ENCODE measurements at places on chromosomes 4 and X.

- no peak for DNase-seq
Measured at GRCh38 chr4:75733369-75733768, 9.0 kb downstream of the USO1 start.

DNA sequence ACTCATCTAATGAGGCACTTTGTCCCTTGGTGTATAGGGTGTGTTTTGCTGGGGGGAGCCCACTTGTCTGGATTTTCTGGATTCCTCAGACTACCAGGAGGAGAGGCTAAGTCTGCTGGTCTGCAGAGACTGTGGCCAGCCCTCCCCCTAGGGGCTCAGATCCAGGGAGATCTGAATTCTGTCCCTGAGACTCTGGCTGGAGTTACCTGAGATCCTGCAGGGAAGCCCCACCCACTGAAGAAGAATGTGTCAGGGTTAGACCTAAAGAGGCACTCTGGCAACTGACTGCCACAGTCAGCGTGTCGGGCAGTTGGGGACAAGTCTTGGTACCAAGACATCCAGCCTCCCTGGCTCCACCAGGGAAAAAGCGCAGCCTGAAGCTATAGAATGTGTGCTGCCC is 138.9 kb downstream of the DCAF12L2 start:
- DNase-seq = no peak

- DNase-seq = no peak
Measured at GRCh38 chr4:106793933-106794332, 242.2 kb downstream of the DKK2 start.

- DNase-seq = no peak
Measured at GRCh38 chrX:37476571-37477170, 94.8 kb upstream of the LANCL3 start.

- no peak for DNase-seq
Measured at GRCh38 chrX:154059729-154060245, 37.7 kb downstream of the MECP2 start.

- DNase-seq = no peak
Measured at GRCh38 chr4:82611527-82611926, 49.7 kb upstream of the TMEM150C start.

DNA sequence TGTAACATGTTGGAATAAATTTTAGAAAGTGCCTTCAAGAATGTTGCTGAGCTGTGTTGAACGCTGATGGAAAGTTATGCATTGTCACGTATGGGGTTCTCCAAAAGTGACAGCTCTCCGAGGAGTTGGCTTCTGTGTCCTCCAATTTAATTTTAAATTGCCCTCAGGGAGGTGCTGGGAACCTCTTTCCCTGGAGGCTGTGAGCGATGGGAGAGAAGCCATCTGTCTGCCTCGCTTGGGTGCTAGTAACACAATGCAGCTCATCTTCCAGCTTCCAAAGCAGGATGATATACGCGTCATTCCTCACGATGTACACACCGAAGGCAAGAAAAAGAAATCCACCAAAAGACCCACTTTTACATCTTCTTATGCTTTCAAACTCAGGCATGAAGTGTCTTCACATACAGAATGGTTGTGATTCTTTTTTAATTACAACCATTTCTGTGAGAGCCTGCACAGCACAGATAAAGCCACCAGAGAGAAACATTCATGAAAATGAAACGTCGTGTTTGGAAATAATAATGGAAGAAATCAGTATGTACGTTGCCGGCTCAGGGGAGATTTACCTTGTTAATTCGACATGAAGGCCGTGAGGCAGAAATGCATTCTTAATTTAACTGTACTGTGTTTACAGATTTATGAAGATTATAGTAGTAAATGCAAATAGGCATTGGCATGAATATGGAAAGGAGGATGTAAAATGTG is 218.9 kb downstream of the ASMT start:
- DNase-seq = no peak

DNA sequence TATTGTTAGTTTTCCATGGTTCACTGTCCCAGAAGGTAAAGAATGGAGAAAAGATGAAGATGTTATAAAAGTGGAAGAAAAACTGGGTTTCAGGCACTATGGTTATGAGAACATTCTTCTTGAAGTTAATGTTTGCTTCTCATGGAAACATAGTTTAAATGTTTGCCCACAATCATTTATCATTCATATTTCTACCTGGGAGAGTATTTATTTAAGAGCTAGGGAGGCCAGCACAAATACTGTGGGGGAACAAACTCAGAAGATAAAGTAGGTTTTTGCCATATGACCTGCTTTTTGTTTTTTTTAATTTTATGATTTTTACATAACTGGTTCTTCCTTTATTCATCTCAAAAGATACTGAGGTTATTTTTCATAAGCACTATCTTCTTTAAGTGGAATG is 96.8 kb downstream of the GC start:
- no peak for DNase-seq

DNA sequence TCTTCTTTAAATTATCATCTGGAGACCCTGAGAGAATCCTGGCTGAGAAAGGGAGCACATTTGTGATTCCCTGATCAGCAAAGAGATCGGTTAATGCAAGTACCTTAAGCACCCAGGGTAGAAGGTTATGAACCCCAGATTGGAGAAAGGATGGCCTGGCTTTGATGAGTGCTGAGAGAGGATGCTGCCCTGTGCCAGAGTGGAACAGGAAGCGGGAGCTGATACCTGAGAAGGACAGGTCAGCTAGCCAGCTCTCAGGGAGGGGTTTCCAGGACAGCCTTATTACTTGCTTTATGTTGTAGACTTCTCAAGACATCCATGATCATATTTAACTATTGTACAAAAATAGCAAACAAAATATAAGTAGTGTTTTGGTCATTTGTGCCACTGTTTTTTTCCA is 141.9 kb downstream of the GATB start:
- DNase-seq = no peak

DNA sequence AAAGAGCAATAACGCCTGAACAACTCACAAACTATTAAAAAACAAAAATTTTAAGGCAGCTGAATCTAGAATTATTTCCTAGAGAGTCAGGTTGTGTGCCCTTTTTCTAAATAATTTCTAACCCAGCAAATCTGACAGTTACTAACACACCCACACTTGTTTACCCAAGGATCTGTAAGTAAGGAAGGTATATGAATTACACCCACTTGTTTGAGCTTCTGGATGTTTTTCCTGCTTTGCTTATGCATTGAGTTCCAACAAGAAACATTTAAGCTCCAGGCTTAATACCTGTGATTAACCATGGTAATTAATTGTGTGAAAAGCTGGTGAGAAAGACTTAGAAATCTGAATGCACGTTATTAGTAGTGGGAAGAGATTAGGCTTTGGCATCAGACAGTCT is 1.5 kb downstream of the NIPAL1 start:
- DNase-seq = no peak

DNA sequence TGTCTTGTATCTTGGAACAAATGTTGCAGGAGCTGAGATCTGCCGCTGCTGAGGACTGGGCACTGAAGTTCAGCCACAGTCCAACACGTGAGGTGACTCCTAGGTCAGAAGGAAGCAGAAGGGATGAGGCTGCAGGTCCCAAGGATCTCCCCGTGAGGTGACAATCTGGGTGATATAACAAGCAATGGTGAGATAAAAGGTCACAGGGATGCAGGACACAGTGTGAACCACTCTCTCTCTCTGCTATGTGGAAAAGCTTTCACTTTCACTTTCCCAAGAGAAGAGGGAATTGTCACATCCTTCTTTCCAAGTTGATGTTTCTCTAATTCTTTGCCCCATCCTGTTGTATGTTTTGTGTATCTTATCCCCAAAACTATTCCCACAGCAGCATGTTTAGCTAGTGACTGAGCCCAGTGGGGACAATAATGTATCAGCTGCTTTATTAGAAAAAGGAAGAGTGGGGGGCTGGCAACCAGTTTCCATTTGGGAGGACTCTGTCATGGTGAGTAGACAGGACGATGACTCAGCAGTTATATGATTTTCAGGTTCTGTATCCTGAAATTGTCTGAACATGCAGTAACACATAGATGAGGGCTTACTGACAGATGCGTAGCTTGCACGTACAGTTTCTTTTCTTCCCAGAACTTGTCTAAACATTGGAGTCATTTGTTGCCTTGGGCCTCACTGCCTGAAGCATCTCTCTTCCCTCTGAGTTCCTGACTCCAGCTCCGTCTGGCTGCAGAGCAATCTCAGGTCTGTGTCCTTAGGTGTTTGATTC is 1415.8 kb upstream of the TENM3 start:
- DNase-seq = no peak

DNA sequence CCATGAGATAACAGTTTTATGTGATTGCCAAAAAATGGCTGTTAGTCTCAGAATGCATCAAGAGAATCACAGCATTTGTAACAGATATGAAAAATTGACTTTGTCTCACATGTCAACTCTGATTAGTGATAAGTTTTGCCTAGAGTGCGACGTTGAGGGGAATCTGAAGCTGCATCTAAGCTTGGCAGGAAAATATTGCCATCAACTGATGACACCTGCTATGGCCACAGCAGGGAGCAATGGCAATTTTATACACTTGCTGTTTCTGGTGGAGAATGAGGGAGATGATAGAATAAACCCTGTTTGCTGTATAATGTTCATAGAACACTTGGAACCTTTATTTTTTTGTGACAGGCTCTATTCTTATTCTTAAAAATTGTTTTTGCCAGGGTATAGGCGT is 205.4 kb upstream of the GNPDA2 start:
- no peak for DNase-seq

GRCh38 chr4:107862658-107863057 is 37.9 kb downstream of the SGMS2 start:
- DNase-seq = no peak

DNA sequence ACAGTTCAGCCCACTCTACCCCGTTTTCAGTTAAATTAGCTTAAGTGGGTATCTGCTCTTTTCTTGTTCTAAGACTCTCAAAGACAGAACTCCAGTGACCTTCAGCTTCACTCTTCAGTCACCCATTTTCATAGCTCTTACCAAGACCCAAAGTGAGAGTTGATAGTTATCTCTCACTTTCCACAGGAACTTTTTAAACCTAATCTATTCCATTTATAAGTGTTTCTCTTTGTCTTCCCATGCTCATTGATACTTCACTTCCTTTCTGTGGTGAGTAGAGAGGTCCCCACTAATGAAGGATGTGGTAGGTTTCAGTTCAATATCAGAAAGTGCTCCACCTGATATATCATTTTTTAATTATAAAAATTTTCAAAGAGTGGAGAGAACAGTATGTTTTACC is 33.4 kb downstream of the COX18 start:
- DNase-seq = no peak

DNA sequence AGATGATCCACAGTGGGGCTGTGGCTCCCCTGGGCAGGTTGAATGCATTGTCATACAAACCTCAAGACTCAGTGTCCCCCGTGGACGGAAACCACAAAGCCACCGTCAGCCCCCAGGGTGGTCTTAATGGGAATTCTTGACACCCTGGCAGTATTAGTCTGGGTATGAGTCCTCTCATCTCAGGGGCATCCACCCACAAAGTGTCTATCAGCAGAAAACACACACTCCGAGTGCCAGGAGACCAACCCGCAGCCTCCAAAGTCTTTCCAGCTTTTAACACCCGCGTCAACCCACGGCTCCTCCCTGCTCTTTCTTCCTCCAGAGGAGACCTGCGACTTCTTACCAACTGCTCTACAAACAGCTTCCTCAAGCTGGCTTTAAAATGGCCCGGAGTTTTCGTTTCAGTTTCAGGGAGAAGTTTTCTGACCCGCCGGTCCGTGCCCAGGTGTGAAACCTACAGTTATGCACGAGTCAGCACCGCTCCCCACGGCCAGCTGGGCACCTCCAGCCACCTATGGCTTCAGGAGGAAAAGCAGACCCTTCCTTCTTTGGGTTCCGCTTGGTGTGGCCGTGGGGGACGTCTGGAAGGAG is 14.4 kb upstream of the ASMTL start:
- no peak for DNase-seq

DNA sequence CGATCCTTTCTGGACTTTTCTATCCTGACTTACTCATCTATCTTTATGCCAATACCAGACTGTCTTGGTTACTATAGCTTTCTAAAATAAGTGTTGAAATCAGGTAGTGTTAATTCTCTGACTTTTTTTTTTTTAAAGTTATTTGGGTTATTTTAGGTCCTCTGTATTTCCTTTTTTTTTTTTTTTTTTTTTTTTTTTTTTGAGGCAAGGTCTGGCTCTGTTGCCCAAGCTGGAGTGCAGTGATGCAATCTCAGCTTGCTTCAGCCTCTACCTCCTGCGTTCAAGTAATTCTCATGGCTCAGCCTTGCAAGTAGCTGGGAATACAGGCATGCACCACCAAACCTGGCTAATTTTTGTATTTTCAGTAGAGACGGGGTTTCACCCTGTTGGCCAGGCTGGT is 2.8 kb upstream of the NELFA start:
- no peak for DNase-seq

- DNase-seq = peak; percentile 6
Measured at GRCh38 chrX:150574559-150575418, 6.4 kb downstream of the MTM1 start.

DNA sequence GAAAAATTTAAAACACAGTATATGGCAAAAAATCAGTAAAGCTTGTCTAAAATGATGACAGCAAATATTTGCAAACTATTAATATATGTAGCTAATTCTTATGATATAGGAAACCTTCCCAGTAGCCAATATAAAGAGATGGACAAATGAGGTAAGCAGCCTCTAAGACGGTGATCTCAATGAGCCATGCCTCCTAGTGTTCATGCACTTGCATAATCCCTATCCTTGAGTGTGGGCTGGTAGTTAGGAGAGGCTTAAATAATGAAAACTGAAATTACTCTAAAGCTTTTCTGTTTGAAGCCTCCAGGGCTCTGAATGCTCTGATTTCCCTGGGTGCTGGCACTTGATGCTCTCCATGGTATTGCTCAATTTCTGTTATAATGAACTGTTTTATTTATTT is 24.6 kb upstream of the ARMCX4 start:
- DNase-seq = no peak

DNA sequence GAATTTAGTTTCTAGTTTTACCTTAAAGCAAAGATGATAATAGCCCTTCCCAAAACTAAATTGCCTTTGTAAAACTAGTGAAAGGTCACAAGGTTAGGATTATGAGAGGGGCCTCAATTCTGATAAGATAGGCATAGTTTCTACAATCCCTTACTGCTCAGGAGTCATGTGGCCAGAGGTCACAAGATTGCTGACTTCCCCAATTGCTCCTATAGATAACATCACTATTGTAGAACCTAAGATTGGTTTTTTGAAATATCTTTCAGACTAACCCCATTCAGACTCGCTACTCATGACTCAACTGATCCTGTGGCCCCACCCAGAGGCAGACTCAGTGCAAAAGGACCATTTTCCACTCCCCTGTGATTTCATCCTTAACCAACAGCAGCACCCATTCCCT is 70.3 kb downstream of the SCD5 start:
- no peak for DNase-seq

- no peak for DNase-seq
Measured at GRCh38 chrX:139844884-139845283, 88.0 kb downstream of the ATP11C start.

DNA sequence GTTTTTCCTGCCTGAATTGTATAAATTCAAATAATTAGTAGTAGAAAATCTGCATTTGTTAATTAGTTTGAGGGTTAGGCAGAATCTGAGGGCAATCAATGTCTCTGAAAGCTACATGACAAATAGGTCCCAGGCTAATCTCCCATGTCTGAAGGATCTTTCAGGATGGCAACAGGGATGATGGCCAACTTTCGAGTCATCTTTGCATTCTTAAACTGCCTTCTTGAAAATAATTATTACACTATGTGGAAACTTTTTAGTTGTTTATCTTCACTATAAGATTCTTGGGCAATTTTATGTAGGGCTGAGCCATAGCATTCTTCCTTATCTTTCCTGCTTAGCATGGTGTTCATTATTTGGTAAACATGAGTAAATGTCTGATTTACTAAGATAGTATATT is 490.3 kb upstream of the EPHA5 start:
- DNase-seq = no peak
